AG09319 (cell line): ENCODE measurements at places on chromosomes 11 and 22.
A peak's percentile ranks its signal among the peaks of the same experiment; 100 is the strongest.

GRCh38 chr11:120236169-120237107 lies 3.5 kb upstream of the POU2F3 start:
- DNase-seq = no peak

DNA sequence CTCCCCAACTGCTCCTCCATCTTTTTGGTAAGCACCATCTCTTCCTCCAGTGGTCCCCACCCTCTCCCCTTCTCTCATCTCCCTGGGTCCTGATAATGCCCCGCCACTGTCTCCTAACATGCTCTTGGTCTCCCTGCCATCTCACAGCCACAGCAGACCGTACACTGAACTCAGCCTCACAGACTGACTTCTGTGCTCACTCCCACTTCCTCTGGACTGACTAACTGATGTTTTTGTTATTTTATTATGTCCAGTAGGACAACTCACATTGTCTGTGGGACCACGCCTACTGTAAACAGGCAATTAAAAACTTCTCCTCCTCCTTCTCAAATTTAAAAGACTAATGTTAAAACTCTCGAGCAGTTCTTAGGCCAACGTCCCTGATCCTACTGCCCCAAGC lies 2.6 kb upstream of the GNAZ start:
- no peak for DNase-seq

DNA sequence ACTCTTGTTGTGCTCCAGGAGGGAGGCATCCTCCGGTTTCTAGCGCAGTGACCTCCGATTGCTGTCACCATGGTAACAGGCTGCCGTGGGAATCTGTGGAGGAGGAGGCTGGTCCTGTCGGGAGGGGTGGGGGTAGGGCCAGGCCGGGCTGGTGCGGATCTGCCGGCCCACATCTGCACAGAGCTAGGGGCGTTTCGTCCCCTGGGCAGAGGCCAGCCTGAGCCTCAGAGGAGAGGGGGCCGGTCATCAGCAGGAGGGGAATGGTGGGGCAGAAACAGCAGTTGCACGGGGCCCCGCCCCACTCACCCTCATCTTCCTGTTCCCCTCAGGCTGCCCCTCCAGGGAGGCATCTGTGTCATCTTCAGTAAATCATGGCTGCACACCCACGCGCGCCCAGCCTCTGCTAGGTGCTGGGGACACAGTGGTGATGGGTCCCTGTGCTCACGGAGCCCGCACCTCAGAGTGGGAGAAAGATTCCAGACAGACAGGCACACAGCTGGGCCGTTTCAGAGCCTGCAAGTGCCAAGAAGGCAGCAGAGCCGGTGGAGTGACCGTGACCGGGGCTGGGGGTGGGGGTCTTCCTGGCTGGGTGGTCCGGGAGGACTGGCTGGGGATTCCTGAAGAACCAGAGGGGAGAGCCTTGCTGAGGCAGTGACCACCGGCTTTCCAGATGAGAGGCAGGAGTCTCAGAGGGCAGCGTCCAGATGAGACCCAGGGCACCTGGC lies 120.5 kb downstream of the CACNA1I start:
- DNase-seq = no peak

DNA sequence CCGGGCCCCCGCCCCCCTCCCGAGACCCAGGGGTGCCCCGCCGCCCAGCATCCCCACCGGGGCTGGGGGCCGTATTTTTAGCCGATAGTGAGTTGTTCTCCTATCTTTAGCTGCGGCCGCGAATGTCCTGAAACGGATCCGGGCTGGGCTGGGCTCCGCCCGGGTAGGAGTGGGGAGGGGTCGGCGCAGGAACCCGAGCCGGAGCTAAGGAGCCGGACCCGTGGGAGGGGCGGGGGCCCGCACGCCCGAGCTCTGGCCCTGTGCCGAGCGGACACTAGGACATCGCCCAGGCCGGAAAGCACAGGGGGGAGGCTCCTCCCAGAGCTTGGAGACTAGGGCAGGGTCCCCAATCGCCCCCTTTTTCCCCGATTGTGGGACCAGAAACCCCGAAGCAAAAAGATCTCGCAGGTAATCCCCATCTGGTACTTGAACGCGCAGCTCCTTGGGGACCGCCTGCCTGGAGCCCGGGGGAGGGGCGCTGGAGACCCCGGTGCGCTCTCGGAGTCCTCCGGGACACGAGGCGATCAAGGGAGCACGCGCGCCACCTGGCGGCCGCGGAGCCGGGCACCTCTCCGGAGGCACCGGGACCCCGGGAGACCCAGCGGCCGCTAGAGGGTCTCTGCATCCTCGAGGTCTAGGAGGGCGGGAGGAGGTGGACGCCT lies 669 bp downstream of the CDC42EP2 start:
- DNase-seq = peak; percentile 52

- DNase-seq = no peak
These were observed 158.7 kb upstream of the ARHGAP20 start for GRCh38 chr11:110870816-110871522.

- DNase-seq = no peak
These were observed 72.8 kb downstream of the ARL14EP start for GRCh38 chr11:30395751-30396150.

- DNase-seq = no peak
These were observed 21.6 kb downstream of the TMPRSS5 start for GRCh38 chr11:113684496-113684895.

DNA sequence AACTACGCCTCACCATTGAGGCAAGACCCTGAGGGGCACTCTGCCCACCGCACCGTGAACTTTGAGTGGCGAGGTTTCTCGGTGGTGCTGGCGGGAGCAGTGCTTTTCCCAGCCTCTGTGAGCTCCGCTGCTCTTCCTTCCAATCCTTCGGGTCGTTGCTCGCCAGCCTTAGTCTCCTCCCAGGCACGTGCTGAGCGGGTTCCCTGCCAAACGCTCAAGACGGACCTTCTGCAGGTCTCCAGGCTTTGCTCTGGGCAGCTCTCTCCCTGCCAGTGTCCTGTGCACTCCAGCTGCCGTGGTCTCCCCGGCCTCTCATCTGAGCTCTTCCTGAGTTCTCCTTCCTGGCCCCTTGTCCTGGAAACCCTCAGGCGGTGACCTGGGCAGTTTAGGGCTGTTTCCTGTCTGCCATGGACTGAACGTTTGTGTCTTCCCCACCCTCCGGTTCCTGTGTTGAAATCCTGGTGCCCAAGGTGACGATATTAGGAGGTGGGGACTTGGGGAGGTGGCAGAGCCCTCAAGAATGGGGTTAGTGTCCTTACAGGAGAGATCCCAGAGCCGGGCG lies 11.2 kb upstream of the MUC6 start:
- DNase-seq = no peak

- no peak for DNase-seq
These were observed 33.2 kb downstream of the RCOR2 start for GRCh38 chr11:63883791-63884190.

GRCh38 chr22:30596886-30597285 lies 5.2 kb upstream of the PES1 start:
- DNase-seq = no peak

- no peak for DNase-seq
These were observed 255 bp upstream of the SYNGR1 start for GRCh38 chr22:39349506-39349966.

DNA sequence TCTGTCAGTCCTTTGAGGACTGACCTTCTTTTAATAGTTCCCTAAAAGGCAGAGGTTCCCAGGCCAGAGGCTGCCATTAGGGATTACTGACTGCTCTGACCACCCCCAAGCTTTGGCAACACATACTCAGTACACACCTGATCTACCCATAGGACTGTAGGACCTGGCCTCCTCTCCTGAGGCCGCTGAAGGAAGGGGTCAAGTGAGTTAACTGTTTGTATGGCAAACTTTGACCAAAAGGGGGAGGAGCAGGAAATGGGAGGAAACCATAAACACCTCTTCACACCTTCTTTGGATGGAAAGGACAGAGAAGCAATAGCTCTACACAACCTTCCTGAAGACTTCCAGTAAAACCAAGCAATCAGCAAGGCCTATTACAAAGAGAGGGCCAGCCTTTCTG lies 104.0 kb downstream of the APOL5 start:
- no peak for DNase-seq

GRCh38 chr11:3737386-3737933 lies 59.9 kb downstream of the NUP98 start:
- no peak for DNase-seq

GRCh38 chr11:62030071-62030684 lies 62.7 kb upstream of the FTH1 start:
- no peak for DNase-seq

DNA sequence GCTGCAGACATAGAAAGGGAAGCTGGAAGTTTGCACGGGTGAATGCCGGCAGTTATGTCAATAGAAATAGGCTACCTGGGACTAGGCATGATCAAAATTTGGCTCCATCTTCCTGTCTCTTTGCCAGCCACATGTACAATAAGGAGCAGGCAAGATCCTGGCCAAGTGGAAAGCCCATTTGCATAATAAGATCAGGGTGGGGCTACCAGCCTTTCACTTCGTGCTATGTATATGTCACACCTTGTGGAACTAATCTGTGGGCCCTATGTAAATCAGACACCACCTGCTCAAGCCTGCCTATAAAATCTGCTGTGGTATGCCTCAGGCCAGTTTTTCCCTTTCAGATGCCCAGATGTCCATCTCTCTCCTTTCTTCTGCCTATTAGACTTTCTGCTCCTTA lies 79.3 kb upstream of the DRD2 start:
- no peak for DNase-seq
